ENCODE measurements at places on chromosomes 11 and 22.

DNA sequence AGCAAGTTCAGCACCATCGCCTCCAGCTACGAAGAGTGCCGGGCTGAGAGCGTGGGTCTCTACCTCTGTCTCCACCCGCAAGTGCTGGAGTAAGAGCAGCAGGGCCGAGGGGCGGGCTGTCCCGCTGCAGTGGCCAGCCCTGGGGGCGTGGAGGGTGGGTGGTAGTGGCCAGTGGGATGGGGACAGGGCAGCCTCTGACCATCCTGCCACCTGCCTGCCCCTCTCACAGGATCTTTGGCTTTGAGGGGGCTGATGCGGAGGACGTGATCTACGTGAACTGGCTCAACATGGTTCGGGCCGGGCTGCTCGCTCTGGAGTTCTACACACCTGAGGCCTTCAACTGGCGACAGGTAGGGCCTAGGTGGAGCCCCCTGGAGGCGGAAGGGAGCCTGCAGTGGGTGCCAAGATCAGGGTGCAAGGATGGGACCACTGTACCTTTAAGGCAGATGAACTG, 15.0 kb upstream of the BBS1 start:
- no peak for DNase-seq

- no peak for DNase-seq
These were observed 74.5 kb downstream of the TTC28 start for GRCh38 chr22:28604966-28605761.

DNA sequence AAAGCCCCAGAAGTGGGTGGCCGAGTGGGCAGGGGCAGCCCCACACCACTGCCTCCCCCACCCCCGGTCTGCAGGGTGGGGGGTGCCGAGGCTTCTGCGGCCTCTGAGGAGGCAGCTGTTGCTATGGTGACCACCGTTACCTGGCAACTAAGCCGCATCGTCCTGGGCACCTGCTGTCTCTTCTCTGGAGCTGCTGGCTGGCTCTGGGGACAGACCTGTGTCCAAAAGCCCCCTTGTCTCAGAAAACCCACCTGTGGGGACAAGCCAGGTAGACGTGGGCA, 79.9 kb upstream of the PRR5 start:
- DNase-seq: no peak

- DNase-seq: no peak
These were observed 24.9 kb upstream of the C11orf58 start for GRCh38 chr11:16713594-16713993.

DNA sequence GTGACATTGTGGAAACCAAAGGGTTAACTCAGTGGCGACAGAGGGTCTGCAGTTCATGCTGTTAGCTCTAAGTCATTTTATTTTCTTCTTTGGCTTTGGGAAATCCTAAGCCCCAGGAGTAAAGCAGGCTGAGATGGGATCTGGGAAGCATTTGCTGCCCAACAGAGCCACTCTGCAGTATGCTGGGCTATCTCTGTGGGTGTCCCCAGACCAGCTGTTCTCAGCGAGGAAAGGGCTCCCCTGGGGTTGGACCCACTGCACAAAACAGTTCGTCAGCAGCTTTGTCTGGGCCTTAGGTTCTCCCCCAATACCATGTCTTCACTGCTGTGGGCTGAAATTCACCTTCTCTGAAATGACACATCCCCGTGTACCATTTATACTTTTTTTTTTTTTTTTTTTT, 34.0 kb downstream of the KREMEN1 start:
- no peak for DNase-seq

- DNase-seq: no peak
These were observed 100.3 kb downstream of the CCDC83 start for GRCh38 chr11:85955531-85955930.

DNA sequence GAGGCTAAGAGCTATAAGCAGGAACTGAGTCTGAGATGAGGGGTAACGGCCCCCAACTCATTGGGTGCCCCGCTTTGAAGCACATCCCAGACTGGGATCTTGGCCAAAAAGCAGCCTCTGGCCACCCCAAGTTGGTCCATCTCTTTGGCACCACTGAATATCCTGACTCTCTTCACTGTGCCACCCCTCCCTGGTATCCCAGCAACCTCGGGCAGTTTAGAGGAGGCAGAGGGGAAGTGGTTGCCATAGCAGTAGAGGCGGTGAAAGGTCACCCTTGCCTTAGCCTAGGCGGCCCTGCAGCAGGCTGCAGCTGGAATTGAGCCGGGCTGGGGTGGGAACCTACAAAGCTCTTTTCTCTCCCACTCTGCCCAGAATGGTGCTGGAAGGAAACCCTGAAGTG, 1.1 kb downstream of the PELI3 start:
- DNase-seq: peak; percentile 42

GRCh38 chr11:9077164-9077563, 14.2 kb downstream of the SCUBE2 start:
- DNase-seq: no peak

DNA sequence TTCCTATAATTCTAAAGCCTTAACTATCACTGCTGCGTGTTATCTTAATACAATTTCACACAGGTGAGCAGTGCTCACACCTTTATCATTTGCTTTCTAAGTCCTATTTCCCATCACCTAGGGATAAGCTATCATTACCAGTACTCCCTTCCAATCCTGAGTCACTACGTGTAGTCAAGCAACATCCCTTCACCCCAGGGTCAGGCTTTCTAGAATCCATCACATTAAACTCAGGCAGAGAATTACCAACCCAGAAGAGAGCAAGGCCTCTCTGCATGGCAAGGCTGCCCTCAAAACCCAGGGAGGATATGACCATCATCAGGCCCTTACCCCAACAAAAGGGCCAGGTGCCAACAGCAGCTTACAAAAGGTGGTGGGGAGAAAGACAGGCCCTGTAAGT, 9.8 kb downstream of the PACSIN2 start:
- no peak for DNase-seq

- no peak for DNase-seq
These were observed 2.4 kb downstream of the MAPK1 start for GRCh38 chr22:21865041-21865440.

GRCh38 chr11:94194712-94195111, 66.1 kb downstream of the PANX1 start:
- DNase-seq: no peak

DNA sequence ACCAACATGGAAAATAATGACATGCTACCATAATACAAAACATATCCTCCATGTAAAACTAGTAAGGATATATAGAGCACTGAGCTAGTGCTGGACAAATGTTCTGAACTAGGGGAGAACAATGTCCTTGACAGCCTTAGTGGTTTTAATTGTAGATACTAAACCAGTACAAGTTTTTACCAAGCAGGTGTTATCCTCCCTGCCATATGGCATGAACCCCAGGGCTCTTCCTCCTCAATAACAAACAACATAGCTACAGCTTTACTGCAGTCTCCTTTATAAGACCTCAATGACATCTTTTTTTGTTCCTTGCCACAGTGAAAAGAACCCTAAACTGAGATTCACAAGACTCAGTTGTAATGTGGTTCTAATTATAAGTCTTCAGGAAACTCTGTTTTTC, 70.2 kb upstream of the GDPD4 start:
- no peak for DNase-seq

- no peak for DNase-seq
These were observed 19.4 kb downstream of the HTR3A start for GRCh38 chr11:113994077-113994954.

All from pancreas (tissue), 10 donors.